ENCODE measurements at places on chromosomes 2 and 18.

DNA sequence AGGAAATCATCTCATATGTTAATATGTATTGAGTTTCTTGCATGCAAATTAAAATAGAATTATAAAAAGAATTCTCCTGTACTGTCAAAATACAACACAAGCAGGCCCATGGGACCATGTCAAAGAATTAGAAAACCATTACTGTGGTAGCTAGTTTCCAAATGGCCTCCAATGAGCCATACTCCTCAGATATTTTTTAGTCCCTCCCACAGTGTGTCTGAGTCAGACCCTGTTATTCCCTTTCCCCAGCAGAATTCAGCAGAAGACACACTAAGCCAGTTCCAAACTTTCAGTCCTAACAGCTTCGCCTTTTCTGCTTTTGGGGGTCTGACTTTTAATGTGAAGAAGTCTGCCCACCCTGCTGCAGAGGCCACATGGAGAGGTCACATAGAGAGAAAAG is 86.7 kb downstream of the FIGN start:
- DNase-seq, result no peak

- DNase-seq, result no peak
These were observed 13.9 kb downstream of the GDF7 start for GRCh38 chr2:20680744-20681375.

- no peak for DNase-seq
These were observed 218.0 kb upstream of the CRIM1 start for GRCh38 chr2:36137612-36138011.

DNA sequence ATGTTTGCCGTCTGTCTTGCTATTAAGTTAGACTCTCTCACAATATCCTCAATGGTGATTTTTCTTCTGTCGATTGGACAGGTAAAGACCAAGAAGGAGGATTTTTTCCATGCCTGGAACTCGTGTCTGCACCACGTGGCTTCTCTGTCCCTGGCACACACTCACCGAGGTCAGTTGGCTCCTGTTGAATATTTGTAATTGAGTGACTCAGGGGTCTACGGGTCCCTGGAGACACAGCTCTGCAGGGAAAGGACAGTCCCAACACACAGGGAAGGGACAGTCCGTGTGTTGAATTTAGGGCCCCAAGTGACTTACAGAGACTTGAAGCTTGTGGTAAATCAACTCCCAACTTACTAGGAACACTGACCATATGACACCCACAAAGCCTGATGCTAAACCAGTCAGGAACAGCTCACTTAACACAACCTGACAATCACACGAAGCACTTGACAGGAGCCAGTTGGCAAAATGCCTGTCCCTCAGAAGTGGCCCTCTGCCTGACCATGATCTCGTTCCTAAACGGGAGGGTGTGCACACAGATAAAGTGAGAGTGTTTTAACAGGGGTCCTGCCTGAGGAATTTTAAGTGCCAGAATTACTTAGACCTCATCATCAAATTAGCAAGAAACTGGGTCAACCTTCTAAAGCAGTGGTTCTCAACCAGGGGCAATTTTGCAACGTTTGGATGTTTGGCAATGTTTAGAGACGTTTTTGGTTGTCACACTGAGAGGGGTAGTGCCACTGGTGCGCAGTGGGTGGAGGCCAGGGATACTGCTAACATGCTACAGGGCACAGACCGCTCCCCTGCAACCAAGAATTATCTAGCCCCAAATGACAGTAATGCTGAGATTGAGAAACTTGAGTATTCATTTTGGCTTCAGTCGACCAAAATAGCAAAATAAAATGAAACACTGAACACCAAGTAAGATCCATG is 88.9 kb upstream of the BCL2L11 start:
- no peak for DNase-seq

DNA sequence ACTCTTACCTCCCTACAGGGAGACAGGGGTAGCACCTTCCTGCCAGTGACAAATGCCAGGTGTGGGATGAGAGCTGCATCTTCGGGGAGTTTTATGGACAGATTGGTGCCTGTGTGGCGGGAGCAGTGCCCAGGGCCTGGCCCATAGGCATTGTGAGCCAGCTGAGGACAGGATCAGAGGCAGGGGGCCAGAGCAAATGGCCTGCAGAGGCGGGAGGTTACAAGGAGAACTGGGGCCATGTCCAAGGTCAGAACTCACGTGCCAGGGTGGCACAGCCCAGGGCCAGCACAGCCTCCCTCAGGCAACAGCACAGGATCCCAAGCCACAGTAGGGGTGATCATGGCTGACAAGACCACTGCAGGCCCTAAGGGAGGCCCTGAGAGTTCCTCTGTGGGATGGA is 40.2 kb upstream of the MCFD2 start:
- DNase-seq, result no peak

All from stimulated activated CD8-positive, alpha-beta memory T cell treated with anti-CD3 and anti-CD28 coated beads, Interleukin-7, amount 100 ng/mL, for 48 hours (primary cell).